ENCODE measurements at places on chromosomes 6 and 20. TPM values are rescaled to one million over a fixed set of nuclear protein-coding genes. Genes with fewer than 3 reads are reported as not detected.
A peak's percentile ranks its signal among the peaks of the same experiment; 100 is the strongest.

DNA sequence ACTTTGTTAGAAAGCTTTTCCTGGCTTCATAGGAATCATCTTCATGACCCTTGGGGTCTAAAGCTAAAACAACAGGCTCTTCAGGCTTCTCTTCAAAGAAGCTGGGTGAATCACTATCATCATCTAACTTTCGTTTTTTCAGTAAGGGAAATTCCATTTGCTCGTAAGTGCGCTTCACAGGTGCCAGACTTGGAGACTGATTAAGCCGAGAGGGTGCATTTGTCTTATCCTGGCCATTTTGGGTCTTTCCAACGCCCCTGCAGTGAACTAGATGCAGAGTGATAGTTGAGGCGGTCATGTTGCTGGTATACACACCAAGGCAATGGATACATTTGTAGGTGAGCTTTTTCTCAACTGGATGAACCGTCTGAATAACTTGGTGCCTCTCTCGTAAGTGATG lies 38.8 kb downstream of the ADNP start:
- no peak for DNase-seq

GRCh38 chr6:150293423-150294173 lies 75.2 kb upstream of the IYD start:
- DNase-seq: peak; percentile 34

- peak; percentile 76 for DNase-seq
These were observed 18.7 kb downstream of the BTN3A1 start for GRCh38 chr6:26420688-26421171.

- no peak for DNase-seq
These were observed 159.2 kb downstream of the ANKRD60 start for GRCh38 chr20:58069207-58069606.

DNA sequence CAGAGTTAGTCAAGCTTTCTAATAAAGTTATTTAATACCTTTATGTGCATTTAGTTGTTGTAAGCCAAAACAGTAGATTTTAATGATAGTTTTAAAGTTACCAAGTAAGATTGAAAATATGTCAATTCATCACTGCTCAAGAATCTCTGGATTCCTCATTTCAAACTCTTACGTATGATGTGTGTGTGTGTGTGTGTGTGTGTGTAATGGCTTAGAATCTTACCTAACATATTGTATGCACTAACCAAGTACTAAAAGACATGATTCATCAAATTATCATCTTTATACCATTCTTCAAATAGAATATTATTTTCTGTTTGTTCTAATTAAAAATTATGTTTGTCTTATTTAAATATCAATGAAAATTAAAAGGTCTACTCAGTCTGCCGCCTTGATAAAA lies 41.5 kb upstream of the ZNF337 start:
- no peak for DNase-seq

The ANKRD66 gene
- total RNA-seq: not detected

The PKHD1 gene
- total RNA-seq: 0.03 TPM

The RIMS1 gene
- not detected for total RNA-seq

Measured in SK-MEL-5 (cell line).